ENCODE measurements at places on chromosomes 5 and 9.

GRCh38 chr5:44622331-44622730, 186.4 kb upstream of the MRPS30 start:
- DNase-seq, result no peak

GRCh38 chr5:1013238-1013947, 4.8 kb downstream of the NKD2 start:
- no peak for DNase-seq

DNA sequence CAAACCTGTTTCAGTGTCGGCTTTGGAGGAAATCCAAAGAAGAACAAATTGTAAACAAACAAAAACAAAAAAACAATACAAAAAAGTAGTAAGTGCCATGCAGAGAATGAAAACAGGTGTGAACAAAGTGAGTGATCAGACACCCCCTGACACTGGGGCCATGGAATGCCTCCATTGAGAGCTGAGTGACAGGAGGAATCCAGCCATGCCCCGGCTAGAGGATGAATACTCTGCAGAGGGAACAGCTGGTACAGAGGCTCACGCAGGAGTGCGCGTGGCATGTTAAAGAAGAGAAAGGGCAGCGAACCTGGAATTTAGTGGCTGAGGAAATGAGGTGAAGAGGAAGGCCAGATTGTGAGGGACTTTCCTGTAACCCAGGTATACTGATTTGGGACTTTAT, 15.5 kb upstream of the CCNJL start:
- no peak for DNase-seq

GRCh38 chr5:55173687-55174230, 782 bp upstream of the CDC20B start:
- no peak for DNase-seq

- no peak for DNase-seq
Observed at GRCh38 chr5:150298701-150299451, 3.8 kb downstream of the ARSI start.

- no peak for DNase-seq
Observed at GRCh38 chr5:66469684-66470083, 126.5 kb upstream of the MAST4 start.

DNA sequence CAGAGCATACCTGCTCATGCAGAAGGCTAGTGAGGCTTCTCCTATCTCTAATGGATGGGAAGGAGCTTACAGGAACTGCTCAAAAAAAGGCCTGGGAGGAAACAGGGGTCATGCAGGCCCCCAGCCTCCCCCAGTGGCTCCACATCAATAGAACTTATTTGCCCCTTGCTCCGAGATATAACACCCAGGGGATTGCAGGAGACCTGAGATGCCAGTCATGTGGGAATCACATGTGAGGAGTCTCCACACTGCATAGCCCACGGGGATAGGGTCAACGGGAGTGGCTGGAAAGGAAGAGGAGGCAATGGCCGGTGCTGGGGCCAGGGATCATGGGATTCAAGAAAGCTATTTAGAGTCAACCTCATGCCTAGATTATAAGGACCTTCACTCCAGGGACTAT, 76.2 kb downstream of the NRG2 start:
- DNase-seq, result no peak

DNA sequence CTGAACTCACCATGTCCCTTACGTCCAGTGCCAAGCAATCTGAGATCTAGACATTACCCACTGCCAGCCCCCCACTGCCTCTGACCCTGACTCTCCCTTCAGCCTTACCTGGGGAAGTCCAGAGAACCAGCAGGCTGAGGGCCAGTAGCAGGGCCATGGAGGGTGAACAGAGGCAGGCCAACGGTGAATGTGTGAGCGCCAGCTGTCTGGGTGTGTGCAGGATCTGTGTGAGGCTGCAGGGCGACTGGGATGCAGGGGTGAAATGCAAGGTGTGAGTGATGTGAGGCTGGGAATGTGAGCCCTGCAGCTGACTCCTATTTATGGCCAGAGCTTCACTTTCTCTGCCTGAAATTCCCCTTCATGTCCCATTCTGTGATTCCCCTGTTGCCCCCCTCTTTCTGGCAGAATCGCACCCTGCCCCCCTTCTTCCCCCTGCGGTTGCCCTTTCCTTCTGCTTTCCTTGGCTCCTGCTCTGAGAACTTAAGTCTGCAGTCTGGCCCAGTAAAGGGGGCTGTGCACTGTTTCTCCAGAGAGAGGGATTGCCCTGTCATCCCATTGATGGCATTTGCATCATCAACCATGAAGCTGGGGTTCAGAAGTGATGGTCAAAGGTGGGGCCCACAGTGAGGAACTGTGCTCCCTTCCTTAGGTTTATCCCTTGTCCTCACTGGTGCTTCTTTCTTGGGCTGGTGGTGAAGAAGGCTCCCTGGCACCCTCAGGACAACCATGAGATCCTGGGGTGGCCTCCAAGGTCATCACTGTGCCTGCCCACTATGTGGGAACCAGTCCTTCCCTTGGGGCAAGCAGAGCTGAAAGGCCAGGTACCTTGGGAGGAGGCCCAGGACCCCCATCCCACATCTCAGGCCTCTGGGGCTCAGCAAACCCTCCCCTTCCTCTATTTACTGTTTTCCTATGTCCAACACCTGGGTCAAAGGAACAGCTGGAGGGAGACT, at the start of gene CCL19:
TSS of gene CCL19 (minus strand) at position 294 of the 953 bp plus-strand sequence. CDS start at position 157, 137 bp downstream.
- DNase-seq, result no peak

DNA sequence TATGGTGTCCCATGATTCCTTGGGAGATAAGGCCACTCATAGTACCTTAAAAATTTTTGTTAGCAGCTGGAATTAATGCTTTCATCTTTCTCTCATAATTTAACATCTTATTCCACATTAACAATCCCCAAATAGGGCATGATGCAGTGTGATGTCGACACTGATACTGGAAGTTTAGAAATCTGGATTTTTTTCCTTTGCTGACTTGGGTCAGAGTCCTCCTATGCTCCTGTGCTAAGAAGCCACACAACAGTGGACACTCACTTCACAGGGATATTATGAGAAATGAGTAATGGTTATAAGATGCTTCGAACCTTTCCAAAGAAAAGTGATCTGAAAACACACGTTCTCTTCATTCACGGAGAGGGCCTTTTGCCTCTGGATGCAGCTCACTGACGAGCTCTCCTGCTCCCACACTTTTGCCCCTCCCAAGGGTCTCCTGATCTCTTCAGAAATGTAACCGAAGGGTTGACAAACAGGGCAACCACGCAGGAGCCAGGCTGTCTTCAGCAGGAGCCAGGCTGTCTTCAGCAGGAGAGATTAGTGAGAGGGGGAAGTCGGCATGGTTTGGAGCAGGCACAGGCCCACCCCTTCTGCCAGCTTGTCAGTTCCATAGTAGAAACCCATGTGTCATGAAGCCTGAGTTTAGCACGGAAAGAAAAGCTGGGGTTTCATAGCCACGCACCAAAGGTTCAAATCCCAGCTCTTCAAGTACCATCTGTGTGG, 247.8 kb downstream of the AOPEP start:
- no peak for DNase-seq

DNA sequence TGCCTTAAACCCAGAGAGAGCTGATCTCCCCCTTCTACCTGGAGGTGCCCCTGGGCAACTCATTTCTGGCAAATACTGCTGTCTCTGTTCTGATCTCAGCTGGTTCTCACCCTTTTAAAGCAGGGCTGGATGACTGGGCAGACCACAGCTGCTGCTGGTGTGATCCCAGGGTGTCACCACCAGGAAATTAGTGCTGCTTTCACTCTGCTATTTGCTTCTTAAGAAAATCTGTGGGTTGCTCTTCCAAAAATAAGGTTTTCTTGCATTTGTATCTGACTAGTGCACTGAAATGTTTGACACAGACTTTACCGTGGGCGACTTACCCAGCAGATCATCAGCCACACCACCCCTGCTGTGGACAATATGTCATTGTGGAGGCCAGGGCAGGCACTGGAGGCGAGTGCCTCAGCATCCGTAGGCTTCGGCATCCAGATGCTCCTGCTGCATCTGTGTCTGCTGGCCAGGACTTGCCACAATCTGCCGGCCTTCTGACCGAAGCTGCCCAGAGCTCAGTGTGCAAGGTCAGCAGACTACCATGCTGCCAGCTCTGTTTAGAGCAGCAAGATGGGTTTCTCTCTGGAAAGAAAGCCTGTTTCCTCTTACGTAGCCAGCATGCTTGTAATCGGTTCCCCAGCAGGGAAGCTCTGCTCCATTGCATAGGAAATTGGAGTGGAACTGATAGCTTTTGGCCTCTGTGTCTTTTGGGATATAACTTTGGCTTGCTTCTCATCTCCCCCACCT, 13.6 kb downstream of the ARHGAP26 start:
- no peak for DNase-seq

- peak; percentile 97 for DNase-seq
Observed at GRCh38 chr9:34646211-34647083, at the start of gene GALT. GALT (plus strand) TSS chr9:34646675; CDS start chr9:34646705, 30 bp downstream.

- DNase-seq, result no peak
Observed at GRCh38 chr5:175337680-175338079, 106.3 kb downstream of the DRD1 start.

DNA sequence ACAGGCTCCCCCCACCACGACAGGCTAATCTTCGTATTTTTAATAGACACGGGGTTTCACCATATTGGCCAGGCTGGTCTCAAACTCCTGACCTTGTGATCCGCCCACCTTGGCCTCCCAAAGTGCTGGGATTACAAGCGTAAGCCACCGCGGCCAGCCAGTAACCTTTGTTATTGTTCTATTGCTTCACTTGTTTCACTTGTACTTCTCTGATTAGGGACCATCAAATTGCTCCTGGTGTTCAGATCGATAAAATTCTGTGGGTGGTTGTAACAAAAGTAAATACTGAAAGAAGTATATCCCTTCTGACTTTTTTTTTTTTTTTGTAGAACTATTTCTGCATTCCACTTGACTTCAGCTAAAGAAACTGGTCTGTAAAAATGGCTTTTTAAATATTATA, 445.5 kb upstream of the CDH10 start:
- no peak for DNase-seq

GRCh38 chr9:94005272-94005901, 50.2 kb upstream of the BARX1 start:
- no peak for DNase-seq

GRCh38 chr9:111065414-111065813, 27.1 kb upstream of the LPAR1 start:
- DNase-seq, result no peak

DNA sequence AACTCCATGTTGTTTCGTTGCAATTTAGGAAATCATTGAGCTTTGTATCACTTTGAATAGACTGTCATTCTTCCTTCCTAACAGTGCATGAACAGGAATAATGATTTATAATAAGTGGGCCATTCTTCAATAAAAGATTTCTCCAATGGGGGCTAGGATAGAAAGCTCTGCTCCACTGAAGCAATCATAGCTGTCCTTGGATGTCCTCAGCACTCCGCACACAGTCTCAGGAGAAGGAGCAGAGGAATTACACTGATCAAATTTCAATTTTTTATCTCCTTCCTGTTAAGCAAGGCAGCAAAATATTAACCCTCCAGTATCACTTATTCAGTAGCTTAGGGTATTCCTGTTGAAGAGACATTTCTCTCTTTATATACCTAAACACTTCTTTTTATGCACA, 532.7 kb upstream of the ST8SIA4 start:
- DNase-seq, result no peak

All from Caco-2 (cell line).